Common myeloid progenitor, CD34-positive (primary cell): ENCODE measurements at places on chromosomes 3 and 15.
A peak's percentile ranks its signal among the peaks of the same experiment; 100 is the strongest.

DNA sequence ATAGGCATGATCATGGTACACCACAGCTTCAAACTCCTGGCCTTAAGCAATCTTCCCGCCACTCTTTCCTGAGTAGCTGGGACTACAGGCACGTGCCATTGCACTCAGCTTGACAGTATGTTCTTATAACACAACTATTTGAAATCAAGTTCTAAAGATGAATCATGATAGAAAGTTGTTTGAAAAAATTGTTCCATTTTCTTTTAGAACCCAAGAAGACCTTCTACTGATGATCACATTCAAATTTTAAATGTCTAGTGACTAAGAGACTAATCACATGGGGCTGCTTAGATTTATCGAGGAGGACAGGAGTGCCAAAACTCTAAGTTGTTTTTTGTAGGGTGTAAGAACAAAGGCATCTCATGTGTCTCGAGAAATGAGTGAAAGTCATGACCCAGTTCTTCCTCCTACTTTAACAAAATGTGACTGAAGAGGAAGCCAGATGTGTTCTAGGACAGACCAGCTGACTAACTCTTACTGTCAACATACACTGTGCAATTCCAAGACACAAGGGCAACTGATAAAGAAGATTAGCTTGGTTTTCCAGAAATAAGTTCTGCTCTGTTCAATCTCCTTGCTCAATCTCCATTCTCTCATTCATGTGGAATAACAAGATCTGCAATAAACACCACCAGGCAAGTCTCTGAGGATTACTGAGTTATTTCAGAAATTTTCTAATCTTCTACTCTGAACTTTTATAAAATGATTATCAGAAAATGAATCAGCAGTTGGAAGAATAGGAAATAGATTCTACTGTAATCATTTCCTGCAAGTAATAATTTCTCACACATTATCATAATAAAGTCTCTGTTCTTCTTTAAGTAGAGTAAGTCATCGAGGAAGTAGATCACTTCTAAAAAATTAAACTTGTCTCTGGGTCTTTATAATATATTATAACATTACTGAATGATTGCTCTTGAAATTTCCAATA lies 122.6 kb upstream of the CCNL1 start:
- H3K27me3 ChIP-seq: no peaks in the 10 kb centered on the region
- no peak for DNase-seq
- H3K27ac ChIP-seq: no peak overlapping the region
- no peaks in the 10 kb centered on the region for H3K36me3 ChIP-seq

DNA sequence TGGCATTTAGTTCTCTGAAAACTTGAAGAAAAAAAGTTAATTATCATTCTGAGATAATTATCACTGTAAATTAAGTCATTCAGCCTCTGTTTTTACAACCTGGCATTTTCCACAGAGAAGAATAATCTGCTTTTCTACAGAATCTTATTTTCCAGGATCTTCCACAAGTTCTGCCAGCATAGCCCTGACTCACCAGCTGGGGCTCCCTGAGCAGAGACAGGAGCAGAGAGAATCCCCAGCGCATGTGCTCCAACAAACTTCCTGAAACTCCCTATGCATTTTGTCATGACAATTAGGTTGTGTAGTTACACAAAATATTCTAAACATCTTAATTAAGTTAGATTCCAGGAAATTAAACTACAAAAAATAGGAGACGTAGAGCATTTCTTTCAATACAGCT lies 32.1 kb upstream of the TMEM207 start:
- H3K27me3 ChIP-seq: peaks cover 55% of the 10 kb centered on the region
- no peak overlapping the region for H3K27ac ChIP-seq
- no peaks in the 10 kb centered on the region for H3K36me3 ChIP-seq

- peaks cover 18% of the 10 kb centered on the region for H3K36me3 ChIP-seq
- DNase-seq: no peak
- no peak overlapping the region for H3K27ac ChIP-seq
- H3K4me3 ChIP-seq: no peak overlapping the region
These were observed 10.7 kb downstream of the VPS8 start for GRCh38 chr3:184822654-184823053.

GRCh38 chr3:124582621-124583395 lies 147.4 kb upstream of the UMPS start:
- no peak overlapping the region for H3K27ac ChIP-seq
- H3K36me3 ChIP-seq: no peaks in the 10 kb centered on the region
- H3K4me3 ChIP-seq: no peak overlapping the region
- DNase-seq: no peak
- peaks cover 27% of the 10 kb centered on the region for H3K27me3 ChIP-seq

DNA sequence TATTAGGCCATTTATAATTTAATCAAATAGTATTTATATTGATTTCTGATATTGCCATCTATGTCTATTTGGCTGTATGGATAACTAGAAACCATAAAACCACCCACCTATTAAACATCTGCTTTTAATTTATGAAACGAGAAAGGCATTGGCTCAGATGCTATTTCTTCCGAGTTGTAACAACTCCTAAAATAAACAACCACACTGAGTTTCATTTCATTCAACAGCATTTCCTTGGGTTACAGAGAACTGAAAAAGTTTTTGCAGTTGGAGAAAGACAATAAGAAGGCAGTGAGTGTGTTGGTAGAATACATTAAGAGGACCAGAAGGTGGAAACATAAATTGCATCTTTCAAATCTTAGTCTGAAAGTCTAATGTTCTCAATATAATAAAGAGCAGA lies 79.1 kb downstream of the AQR start:
- no peak overlapping the region for H3K4me3 ChIP-seq
- peaks cover 61% of the 10 kb centered on the region for H3K36me3 ChIP-seq
- no peaks in the 10 kb centered on the region for H3K27me3 ChIP-seq
- DNase-seq: no peak
- H3K4me1 ChIP-seq: no peaks in the 10 kb centered on the region
- H3K27ac ChIP-seq: no peak overlapping the region

DNA sequence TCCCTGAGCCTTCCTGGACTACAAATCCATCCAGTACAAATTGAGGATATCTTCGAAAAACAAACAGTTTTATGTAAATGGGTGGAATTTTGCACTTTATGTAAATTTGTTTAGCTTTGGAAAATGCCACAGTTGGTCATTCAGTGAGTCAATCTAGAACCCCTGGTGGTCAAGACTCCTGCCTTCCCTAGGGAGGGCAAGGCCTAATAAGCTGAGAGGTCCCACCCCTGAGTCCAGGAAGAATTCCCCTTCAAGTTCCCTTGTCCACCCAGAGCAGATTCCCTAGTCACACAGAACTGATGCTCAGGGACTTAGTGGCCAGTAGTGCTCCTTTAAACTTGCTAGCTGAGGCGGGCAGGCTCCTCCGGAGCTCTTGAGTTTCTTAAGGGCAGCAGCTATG lies 6.1 kb upstream of the RUBCN start:
- no peaks in the 10 kb centered on the region for H3K27me3 ChIP-seq
- DNase-seq: no peak
- no peak overlapping the region for H3K4me3 ChIP-seq
- H3K4me1 ChIP-seq: no peaks in the 10 kb centered on the region
- no peak overlapping the region for H3K27ac ChIP-seq

DNA sequence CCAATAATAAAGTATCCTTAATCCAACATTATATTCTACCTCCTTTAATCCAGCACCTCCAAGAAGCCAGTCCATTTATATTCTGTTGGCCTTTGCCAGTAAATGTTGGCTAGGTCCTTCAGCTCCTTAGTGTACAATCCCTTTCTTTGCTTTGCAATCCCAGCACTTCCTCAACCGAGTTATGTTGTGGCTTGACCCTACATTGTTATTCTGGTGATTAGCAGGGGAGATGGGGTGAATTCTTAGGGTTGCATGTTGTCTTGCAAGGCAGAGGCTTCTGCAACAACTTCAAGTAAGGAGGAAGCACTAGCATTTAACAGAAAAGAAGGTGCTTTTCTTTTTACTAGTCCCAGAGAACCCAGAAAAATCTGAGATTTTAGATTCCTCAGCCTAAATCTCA lies 127.2 kb downstream of the CD47 start:
- no peaks in the 10 kb centered on the region for H3K27me3 ChIP-seq
- no peak overlapping the region for H3K27ac ChIP-seq
- H3K4me3 ChIP-seq: no peak overlapping the region

DNA sequence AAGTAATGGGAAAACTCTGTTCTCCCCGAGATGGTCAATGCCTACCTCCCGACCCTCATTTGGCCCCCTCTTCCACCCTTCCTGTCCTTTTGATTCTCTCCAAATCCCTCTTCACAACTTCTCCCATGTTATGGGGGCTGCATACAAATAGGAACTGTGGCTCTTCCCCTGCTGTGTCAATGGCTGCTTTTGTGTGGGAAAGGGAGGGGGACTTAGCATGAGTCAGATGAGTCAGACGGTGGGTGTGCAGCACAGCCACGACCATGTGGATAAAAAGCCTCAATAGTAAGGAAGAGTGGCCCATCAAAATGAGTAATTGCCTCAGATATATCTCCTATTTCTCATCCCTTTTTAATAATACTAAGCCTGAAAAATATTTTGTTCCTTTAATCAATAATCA lies 31.9 kb downstream of the SPATA16 start:
- no peak overlapping the region for H3K4me3 ChIP-seq
- H3K27me3 ChIP-seq: no peaks in the 10 kb centered on the region
- no peaks in the 10 kb centered on the region for H3K36me3 ChIP-seq
- H3K27ac ChIP-seq: no peak overlapping the region
- H3K4me1 ChIP-seq: no peaks in the 10 kb centered on the region

- no peaks in the 10 kb centered on the region for H3K4me1 ChIP-seq
- no peak for DNase-seq
- H3K27ac ChIP-seq: no peak overlapping the region
- H3K27me3 ChIP-seq: no peaks in the 10 kb centered on the region
- H3K36me3 ChIP-seq: peaks cover 65% of the 10 kb centered on the region
These were observed 35.5 kb downstream of the MRPS25 start for GRCh38 chr3:15029625-15030024.

- no peaks in the 10 kb centered on the region for H3K4me1 ChIP-seq
- peaks cover 10% of the 10 kb centered on the region for H3K27me3 ChIP-seq
- no peak overlapping the region for H3K27ac ChIP-seq
- H3K4me3 ChIP-seq: no peak overlapping the region
- no peak for DNase-seq
These were observed 203.9 kb downstream of the MINAR1 start for GRCh38 chr15:79635897-79636561.

DNA sequence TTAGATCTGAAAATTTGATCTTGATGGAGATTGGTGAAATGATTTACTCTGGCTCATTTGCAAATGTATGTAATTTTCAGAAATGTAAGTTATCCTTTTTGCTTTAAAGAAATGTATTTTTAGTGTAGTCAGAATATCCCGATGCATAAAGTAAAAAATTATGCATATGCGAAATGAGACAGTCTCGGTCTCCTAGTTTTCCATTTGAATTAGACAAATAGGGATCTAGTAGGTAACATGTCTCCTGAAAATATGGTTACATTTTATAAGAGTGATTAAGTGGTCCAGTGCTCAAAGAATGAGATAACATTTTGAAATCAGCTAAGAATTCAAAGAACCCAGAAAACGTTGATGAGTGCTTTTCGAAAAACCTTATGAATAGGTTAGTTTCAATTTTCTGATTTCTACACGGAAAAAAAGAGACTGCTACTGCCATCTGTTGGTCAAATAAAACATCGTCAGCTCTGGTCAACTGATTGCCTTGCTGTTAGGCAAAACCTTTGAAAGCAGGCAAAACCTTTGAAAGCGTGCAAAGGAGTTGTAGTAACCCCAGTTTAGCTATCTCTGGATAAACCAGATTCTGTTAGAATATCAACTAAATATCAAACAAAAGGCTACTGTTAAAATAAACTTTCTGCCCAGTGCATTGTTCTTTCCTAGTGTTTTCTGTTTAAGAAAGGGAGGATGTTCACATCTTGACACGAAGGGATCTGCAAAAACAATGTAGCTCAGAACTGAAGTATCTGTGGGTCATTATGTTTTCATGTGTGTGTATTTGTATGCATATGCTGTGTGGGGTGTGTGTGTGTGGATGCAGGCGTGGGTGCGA lies 59.3 kb upstream of the CHMP2B start:
- no peaks in the 10 kb centered on the region for H3K27me3 ChIP-seq
- peak; percentile 48 for DNase-seq
- H3K36me3 ChIP-seq: no peaks in the 10 kb centered on the region
- no peak overlapping the region for H3K27ac ChIP-seq
- no peak overlapping the region for H3K4me3 ChIP-seq
- H3K4me1 ChIP-seq: no peaks in the 10 kb centered on the region

DNA sequence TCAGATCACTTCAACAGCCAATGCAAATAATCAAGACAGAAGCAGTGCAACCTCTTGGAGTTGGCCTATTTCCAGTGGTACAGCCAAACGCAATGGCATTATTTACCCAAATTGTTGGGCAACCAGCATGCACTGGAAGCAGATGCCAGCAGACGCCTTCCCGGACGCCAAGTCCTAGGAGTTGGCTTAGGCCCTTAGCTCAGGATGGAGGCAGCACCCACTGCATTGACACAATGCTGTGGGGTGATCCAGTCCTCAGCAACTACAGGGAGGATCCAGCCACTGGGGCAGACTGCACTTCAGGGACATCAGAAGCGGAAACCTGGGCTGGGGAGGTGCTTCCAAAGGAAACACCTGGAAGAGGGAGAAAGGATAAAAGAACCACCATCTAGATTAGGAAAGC lies 290.4 kb downstream of the FAM43A start:
- no peaks in the 10 kb centered on the region for H3K36me3 ChIP-seq
- no peak for DNase-seq
- no peaks in the 10 kb centered on the region for H3K27me3 ChIP-seq
- H3K4me1 ChIP-seq: peaks cover 9% of the 10 kb centered on the region

DNA sequence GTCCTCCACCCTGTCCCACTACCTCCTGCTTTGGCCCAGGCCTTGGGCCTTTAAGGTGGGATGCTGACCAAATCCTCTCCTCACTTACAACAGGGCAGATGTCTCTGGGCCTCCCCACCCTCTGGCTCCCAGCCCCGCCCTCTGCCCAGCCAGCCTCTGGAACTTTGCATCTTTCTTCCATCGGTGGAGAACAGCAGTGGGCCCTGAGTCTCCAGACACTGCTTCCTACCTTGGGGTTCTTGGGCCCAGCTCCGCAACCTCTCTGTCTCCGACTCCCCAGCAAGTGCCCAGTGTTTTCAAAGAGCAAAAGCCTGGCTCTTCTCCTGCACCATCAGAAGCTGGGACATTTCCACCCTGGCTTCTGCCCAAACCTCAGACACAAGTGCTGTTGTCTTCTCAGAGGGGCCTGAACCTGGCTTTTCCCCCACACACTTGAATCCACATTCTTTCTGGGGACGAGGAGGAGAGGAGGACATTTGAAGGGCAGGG lies 33.1 kb downstream of the MRAS start:
- no peaks in the 10 kb centered on the region for H3K27me3 ChIP-seq
- no peaks in the 10 kb centered on the region for H3K36me3 ChIP-seq
- H3K4me1 ChIP-seq: no peaks in the 10 kb centered on the region
- H3K27ac ChIP-seq: no peak overlapping the region
